CD4-positive, alpha-beta T cell treated with Interleukin-21 for 1 hour (primary cell): ENCODE measurements at places on chromosomes 13 and 19.

DNA sequence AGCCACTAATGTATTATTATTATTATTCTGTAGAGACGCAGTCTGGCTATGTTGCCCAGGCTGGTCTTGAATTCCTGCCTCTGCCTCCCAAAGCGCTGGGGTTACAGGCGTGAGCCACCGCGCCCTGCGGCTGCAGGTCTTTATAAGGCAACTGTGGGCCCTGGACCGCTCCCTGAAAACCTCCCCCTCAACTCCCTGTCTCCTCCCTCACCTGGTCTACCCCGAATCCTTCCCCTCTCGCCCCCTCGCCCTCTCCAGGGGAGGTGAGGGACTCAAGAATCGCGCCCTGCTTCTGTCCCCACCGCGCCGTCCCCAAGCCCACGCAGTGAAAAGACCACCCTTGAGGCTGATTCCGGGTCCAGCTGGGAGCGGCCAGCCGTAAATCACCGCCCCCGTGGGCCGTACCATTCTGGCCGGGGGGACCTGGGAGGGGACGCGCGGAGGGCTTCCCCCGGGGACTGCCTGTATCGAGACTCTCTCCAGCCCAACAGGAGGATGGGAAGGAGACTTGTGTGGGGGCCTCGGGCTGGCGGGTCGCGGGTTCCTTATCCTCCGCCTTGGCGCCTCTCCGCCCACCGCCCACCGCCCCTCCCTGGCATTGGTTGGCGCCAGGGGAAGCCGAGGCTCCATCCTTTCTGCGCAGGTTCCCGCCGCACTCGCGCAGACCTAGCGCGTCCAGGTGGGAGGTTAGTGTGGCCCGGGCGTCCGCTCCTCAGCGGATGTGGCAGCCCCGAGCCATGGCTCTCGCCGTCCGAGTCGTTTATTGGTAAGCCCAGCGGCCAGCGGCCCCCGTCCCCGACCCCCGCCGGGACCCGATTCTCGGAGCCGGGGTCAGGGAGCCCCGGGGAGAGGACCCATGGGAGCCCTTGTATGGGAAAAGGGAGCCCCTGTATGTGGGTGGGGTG lies at the start of gene SELENOW:
Gene SELENOW (plus strand): TSS at position 655 of the 905 bp plus-strand sequence. CDS start 83 bp downstream, at position 738.
- DNase-seq: peak; percentile 85

DNA sequence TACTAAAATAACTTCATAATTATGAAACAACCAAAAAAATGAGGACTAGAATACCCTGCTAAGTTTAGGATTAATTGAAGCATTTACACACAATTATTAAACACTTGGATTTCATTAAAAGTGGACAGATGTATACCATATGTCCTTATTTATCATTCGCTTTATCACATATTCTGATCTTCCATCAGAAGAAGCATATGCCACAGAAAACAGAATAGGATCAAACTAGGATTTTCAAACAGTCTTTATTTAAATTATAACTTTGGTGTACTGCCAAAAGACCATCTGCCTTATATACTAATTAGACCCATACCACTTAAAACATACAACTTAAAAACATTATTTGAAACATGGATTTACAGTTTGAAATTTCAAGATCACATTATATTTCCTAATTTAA lies 727.1 kb upstream of the KLHL1 start:
- no peak for DNase-seq

DNA sequence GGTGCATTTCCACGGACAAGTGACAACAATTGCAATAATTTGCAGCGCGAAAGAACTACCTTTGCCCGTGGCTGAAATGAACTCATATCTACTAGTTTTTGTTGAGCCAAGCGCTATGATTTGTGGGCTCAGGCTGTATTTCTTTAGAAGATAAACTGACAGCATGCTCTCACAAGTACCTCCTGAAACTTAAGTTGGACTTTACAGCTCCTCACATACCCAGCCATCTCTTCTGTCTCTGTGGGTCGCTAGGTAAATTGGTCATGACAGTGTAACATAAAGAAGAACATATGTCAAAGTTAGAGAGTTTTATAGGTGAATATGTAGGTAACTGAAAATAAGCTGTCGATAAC lies 839 bp downstream of the COG6 start:
- DNase-seq: no peak

DNA sequence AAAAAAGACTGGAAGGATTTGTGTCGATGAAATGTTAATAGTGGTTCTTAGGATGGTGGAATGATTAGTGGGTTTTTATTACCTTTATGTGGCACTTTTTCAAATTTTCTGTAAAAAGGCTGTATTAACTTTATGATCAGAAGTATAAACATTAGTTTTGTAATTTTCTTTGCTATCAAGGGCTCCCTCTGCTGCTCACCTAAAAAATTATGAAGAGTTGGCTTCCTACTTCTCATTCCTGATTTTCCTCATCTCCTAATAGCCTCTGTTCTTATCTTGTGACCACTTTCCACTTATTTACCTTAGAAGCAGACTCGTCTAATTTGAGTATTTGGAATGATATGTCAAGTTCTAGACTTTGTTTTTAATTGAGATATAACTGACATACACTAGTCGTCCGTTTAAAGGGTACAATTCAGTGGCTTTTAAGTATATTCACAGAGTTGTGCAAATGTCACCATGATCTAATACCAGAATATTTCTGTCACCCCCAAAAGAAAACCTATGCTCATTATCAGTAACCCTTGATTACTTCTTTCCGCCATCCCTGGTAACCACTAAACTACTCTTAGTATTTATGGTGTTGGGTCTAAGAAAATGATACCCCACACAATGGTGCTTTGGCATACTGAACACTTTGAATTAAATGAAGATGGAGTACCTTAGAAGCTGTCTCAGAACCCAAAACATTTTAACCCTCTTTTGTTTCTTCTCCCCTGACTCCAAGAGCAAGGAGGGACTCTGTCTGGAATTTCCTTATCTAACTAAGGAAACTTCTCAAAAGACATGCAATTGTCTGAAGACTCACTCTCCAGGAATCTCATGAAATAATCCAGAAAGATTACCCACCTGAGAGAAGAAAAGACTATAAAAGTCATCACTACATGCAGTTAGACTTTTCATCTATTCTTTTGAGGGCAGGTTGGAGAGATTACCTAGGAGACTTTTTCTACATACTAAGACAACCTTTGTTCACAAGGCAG lies 311.3 kb downstream of the DLEU7 start:
- peak; percentile 25 for DNase-seq

GRCh38 chr19:3328743-3329142 lies 37.6 kb upstream of the NFIC start:
- no peak for DNase-seq

DNA sequence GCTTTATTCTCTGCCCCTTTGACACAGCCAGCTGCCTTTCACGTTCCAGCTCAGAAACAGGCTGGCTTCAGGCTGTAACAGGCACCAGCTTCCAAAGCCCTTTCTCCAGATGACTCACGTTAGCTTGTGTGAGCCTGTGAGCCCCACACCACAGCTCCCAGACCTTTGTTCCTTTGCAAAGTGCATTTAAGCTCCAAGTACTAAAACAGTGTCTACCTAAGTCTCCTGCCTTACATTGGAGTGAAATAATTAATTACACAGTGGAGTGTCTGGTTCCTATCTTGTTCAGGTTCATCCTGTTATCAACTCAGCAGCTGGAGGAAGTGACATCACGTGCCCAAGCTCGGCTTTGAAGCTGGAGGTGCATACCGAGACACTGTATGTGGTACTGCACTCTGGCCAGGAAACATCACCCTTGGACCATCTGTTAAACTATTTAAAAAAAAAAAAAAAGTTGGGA lies 475.8 kb downstream of the FOXO1 start:
- peak; percentile 81 for DNase-seq

DNA sequence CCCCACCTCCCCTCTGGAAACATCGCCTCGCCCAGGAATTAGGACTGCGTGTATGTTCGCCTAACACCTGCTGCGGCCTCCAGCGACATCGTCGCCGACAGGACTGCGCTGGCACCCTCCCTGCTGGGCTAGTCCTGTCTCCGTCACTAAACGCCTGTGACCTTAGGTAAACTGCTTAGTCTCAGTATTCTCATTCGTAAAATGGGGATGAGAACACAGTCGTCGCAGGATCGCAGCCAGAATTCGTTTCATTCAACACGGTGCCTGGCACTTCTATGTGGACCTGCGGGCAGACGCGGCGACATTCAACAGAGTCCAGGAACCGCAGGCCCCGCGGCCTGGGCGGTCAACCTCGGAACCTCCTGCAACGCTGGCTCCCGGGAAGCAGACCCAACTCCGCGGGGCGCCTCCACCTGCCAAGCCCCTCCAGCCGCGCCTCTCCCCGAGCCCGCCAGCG lies 485 bp downstream of the CRYL1 start:
- peak; percentile 25 for DNase-seq

DNA sequence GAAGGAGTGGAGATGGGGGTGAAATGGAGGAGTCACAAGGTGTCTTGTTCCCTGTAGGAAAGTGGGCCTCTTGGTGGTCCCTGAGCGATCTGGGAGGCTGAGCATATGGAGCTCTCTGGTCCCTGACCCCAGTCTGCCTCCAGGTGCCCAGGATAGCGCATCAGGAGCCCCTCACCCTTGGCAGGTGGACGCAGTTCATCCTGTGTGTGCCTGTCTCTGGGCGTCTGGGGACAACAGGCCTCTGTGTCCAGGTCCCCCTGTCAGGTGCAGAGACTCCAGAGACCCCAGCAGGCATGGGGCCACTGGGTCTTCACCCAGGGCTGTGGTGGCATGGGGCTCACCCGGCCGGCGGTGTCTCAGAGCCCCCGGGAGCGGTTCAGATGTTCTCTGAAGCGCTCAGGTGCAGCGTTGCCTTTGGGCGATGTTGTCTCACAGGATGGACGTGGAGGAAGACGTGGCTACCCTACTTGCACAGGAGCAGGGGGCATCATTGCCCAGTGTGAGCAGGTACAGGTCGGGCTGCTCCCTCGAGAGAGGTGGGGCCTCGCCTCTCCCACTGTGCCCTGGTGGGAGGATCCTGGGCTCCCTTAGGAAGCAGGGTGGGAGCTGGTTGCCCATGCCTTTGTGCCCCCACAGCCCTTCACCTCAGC lies 58.1 kb upstream of the TPM4 start:
- no peak for DNase-seq
